ENCODE measurements at places on chromosomes 11 and 22.

DNA sequence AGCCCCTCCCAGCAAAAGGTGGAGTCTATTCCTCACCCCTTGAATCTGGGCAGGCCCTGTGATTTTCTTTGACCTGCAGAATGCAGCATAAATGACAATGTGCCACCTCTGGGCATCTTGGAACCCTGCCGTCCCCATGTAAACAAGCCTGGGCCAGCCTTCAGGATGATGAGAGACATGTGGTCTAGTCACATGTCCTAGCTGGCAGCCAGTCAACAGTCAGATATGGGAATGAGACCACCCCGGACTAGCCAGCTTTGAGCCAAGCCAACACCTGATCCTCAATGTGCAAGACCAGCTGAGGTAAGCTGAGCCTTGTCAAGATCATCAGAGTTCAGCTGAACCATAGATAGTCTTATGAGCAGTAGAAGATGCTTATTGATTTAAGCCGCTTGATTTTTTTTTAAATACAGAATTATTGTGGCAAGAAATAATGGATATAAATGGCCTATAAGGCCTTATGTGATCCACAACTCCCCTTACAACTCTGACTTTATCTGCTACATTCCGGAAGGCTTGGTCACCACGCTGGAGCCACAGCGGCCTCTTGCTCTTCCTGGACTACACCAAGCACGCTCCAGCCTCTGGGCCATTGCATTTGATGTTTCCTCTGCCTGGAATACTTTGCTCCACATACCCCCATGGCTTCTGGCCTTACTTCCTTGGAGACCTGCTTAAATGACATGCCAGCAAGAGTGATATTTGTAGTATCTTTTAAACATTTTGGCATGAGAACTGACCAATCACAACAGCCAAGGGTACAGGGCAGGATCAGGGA lies 225.9 kb upstream of the SESN3 start:
- peak; percentile 85 for DNase-seq

GRCh38 chr22:31929167-31929930 lies 15.0 kb upstream of the YWHAH start:
- no peak for DNase-seq

DNA sequence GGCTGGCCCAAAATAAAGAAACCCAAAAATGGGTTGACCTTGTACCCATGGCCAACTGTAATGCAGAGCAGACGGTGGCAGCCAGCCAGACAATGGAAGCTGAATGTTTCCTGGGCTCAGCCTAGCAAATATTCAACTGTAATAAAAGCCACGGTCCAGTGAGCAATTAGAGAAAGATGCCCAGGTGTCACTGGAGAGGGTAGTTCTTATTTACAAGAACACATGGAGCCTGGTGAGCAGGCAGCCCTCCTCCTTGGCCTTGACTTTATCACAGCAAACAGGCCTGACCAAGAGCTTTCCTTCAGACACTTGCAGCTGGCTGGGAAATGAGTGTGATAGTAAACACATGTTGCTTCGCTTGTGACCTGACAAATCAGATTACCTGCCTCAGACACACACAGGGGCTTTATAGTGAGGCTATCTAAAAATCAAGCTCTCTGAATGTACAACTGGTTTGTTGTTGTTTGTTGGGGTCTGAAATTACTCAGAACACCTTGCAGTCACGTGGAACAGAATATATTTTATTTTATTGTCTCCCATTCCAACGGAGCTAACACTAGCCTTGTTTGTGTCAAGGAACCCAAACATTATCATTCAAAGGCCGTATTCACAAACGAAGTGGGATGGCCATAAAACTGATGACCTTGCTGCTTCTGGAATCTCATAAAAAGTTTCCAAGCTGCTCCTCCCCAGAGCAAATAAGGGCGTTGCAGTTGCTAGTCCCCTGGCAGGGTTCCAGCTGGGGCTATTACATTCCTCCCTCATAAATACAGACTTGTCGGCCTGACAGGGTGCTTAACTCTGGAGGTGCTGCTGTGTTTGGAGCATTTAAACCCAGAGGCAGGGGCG lies 161.1 kb downstream of the BBOX1 start:
- peak; percentile 74 for DNase-seq

DNA sequence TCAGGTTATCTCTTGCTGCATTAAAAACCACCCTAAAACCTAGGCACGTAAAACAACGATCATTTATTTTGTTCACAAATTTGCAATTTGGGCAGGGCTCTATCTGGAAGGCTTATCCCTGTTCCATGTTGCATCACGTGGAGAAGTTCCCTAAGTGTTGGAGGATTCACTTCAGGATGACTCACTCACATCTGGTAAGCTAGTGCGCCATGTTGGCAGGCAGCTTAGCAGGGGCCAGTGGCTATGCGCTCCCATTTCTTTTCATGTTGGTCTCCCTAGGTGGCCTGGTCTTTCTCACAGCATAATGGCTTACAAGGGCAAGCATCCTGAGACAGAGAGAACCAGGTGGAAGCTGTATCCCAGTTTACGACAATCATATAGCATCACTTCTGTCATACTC lies 226.8 kb downstream of the BLID start:
- DNase-seq = peak; percentile 27

GRCh38 chr22:22815397-22816170 lies 72.0 kb upstream of the IGLL5 start:
- no peak for DNase-seq

GRCh38 chr22:30881361-30882183 lies 87.0 kb downstream of the MORC2 start:
- DNase-seq = no peak

DNA sequence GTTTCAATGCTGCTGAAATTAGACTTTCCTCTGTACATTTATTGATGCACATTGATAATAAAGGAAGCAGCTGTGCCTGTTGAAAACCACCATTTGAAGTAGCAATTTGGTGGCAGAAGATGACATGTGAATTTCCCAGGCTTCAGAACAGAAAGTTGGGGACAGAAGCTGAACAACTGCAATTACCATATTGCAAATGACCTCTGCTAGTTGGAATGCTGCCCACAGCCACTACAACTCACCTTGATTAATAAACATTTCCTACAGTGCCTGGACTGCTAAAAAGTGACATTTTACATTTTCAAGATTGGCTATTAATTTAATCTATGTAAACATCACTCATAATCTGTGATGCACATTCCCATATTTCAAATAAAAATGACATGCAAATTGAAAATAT lies 208.6 kb downstream of the LUZP2 start:
- DNase-seq = no peak

DNA sequence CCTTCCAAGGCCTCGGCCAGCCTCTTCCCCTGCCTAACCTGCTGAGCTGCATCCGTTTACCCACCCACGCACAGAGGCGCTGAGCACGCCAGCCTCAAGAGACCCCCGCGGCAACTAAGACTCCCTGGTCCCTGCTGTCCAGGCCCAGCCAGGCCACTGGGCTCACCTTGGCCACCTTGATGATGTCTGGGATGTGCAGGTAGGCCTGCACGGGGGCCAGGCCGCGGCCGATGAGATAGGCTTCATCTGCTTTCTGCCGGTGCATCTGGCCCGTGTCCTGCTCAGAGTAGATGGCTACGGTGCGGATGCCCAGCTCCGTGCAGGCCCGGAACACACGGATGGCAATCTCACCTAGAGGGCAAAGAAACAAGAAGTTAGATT lies 14.6 kb downstream of the LRFN4 start:
- DNase-seq = no peak

DNA sequence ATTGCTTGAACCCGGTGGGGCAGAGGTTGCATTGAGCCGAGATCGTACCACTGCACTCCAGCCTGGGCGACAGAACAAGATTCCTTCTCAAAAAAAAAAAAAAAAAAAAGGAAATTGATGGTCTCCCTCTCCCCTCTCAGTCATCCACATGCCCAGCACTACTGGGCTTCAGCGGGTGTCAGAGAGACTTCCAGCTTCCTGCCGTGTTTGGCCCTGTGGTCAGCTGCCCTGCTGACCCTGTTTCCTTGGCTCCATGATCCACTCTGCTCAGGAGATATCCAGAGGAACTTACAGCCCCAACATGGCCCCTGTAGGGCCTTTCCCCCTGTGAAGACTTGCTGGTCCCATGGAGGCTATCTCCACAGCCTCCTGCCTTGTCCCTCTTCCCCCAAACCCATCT lies 6.1 kb upstream of the PNPLA3 start:
- DNase-seq = no peak

GRCh38 chr11:46338636-46338987 lies 8.7 kb upstream of the DGKZ start:
- DNase-seq = no peak

DNA sequence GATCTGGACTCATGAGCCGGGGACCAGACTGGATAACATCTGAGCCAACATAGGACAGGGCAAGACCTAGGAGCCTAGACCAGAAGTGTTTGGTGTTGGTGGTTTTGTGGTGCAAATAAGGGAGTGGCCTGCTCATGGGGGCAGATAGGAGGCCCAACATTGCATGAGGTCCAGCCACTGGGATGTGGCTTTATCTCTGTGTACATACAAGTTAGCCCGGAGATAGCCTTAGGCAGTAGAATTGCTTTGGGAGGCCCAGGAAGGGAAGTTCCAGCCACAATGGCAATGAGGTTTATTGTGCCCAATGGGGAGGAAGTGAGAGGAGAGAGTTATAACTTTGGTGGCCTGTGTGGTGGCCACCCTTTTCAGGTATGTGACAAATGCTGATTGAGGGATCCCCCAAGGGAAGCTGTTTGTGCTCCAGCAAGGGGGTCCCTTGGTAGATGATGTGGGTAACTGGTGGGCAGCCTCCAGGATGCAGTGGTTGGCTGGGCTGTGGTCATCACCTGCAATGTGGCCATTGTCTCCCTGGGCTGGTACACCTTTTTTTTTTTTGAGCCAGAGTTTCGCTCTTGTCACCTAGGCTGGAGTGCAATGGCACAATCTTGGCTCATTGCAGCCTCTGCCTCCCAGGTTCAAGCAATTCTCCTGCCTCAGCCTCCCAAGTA lies 6.4 kb downstream of the LMO2 start:
- no peak for DNase-seq

DNA sequence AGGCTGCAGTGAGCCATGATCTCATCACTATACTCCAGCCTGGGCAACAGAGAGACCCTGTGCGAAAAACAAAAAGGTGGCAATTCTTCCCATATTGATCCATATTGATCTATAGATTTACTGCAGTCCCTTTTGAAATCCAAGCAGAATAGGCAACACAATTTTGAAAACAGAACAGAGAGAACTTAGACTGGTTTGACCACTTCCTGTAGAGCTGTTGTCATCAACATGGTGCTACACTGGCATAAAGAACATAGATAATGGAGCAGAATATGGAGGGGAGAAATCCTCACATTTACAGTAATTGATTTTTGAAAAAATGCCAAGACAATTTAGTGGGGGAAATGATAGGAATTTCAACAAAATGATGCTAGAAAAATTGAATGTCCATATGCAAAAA lies 34.1 kb downstream of the GRK3 start:
- no peak for DNase-seq

- peak; percentile 34 for DNase-seq
These were observed 115.7 kb downstream of the NTM start for GRCh38 chr11:131486100-131486499.

- DNase-seq = no peak
These were observed 20.7 kb upstream of the P2RY2 start for GRCh38 chr11:73197348-73197747.

- DNase-seq = peak; percentile 89
These were observed 9.4 kb downstream of the CNGA4 start for GRCh38 chr11:6248248-6248647.

DNA sequence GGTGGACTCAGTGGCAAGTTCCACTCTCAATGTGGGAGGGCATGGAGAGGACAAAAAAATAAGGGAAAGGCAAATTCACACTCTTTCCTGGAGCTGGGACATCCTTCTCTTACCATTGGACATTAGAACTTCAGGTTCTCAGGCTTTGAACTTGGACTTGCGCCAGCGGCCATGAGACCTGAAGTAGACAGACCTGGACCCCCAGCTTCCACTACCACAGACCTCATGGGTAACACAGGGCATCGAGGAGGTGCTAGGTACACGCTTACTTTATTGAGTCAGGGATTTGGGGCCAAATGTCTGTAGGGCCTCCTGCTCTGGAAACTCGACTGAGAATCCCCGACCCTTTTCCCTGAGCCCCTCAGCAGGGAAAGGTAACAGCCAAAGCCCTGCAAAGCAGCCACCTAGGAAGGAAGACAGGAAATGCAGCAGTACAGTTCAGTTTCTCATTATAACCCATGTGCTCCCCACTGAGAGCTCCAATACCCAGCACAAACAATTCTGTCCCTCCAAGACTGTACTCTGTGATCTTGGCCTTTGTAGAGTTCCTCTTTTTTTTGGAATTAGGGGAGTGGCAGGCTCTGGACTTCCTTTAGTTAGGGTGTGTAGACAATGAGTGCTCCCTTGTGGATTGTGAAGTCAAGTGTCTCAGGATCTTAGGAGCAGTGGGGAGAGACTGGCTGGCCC lies 5.7 kb downstream of the CHRNA10 start:
- DNase-seq = no peak

DNA sequence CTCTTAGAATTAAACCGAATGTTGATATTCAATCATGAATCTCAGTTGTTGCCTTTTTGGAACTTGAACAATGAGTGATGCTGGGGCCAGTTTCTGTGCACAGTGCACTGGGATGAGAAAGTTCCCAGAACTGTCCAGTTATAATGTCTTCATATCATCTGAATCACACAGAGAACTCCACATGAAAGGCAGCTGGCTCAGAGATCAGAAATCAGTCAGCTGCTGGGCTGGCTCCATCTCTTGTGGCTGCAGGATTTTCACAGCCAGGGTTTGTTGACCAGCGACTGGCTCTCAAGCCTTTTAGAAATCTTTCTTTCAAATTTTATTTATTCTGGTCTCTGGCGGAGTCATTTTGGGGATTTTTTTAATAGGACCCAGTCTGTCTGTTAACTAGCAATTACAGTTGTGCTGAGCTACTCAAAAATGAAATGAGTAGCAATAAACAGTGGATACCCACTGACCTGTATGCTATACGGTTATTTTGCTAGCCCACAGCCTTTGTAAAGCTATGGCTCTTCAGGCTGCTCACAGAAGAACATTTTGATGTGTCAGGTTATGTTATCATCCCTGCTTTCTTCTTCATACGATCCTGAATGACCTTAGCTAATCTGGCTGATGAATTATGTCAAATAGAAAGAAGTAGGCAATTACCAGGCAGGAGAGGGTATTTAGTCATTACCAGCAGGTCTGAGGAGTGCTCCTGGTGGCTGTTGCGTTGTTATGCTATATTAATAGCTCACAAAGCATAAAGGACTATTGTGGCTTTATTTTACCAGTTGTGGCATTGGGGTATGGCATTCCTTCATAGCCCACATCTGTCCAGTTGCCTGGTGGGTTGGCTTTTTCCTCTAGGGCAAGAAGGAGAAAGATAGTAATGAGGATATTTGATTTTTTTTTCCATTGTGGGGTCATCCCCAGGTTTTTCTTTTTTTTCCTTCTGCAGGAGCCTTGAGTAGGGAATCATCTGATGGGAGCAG lies 3.6 kb downstream of the FAT3 start:
- no peak for DNase-seq

- DNase-seq = no peak
These were observed 87.1 kb downstream of the GRIK4 start for GRCh38 chr11:120598517-120599257.

- no peak for DNase-seq
These were observed 47.5 kb upstream of the TCF20 start for GRCh38 chr22:42317691-42318547.

DNA sequence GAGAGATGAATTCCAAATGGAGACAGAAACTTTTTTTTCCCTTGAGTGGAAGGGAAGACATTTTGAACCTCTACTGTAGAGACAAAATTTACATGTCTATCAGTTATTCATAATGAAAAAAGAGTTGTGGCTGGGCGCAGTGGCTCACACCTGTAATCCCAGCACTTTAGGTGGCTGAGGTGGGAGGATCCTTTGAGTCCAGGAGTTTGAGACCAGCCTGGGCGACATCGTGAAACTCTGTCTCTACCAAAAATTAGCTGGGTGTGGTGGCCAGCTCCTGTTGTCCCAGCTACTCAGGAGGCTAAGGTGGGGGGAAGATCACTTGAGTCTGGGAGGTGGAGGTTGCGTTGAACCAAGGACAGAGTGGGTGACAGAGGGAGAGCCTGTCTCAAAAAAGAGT lies 4.1 kb downstream of the EED start:
- no peak for DNase-seq

Data from cardiac fibroblast (primary cell).